Stimulated activated effector memory CD8-positive, alpha-beta T cell treated with anti-CD3 and anti-CD28 coated beads, Interleukin-12 subunit alpha, Interleukin-12 subunit beta, amount 100 ng/mL, for 72 hours (primary cell): ENCODE measurements at places on chromosomes 6 and 20.

GRCh38 chr6:14910692-14911547 lies 334.9 kb upstream of the JARID2 start:
- peak; percentile 53 for DNase-seq

- DNase-seq = no peak
Measured at GRCh38 chr6:105256619-105257018, 76.8 kb upstream of the POPDC3 start.

GRCh38 chr20:61346996-61347395 lies 94.9 kb downstream of the CDH4 start:
- DNase-seq = no peak

- no peak for DNase-seq
Measured at GRCh38 chr6:148816117-148816516, 69.3 kb downstream of the UST start.

- no peak for DNase-seq
Measured at GRCh38 chr20:53804920-53805894, 211.6 kb upstream of the ZNF217 start.

DNA sequence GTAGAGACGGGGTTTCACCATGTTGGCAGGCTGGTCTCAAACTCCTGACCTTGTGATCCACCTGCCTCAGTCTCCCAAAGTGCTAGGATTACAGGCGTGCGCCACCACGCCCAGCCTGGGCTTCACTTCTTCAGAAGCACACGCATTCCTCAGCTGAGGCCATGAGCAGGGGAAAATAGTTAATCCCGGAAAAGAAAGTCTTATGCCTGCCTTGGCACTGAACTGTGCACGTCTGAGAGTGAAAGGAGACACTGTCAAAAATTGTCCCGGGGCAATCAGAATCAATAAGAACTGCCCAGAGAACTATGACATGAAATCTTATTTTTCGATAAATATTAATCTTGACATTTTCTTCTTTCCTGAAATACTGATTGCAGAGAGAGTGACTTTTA lies 2.8 kb downstream of the BTN2A2 start:
- no peak for DNase-seq
